ENCODE measurements at places on chromosomes 12 and 14. TPM values are rescaled to one million over a fixed set of nuclear protein-coding genes. Genes with fewer than 3 reads are reported as not detected.

Gene SERPINA12
- total RNA-seq = 0.22 TPM

Gene C14orf119
- total RNA-seq = 15.8 TPM

Gene HOXC13
- total RNA-seq = not detected

Gene RHEBL1
- 0.77 TPM for total RNA-seq

Gene CLBA1
- 9.3 TPM for total RNA-seq

Gene FBLN5
- 69.1 TPM for total RNA-seq

Gene NINJ2
- 0.93 TPM for total RNA-seq

Gene TIMM9
- 37.7 TPM for total RNA-seq

Gene ACOT6
- not detected for total RNA-seq

Gene BATF
- total RNA-seq = 2.1 TPM

Gene FGD4
- total RNA-seq = 103 TPM

Gene WIF1
- total RNA-seq = 284 TPM

Gene RPL10L
- not detected for total RNA-seq

Gene PLBD1
- total RNA-seq = 13.8 TPM

Gene ASPG
- total RNA-seq = 2.4 TPM

Gene TSPAN11
- total RNA-seq = 15.6 TPM

Gene PYGL
- total RNA-seq = 55.0 TPM

Gene OVCH1
- 0.33 TPM for total RNA-seq

Gene DPY19L2
- 58.8 TPM for total RNA-seq

Gene TCHP
- 26.2 TPM for total RNA-seq

Gene DEPDC4
- total RNA-seq = 1.6 TPM

Gene CEP290
- 67.4 TPM for total RNA-seq

Gene INSM2
- total RNA-seq = 24.3 TPM

Gene CATSPERB
- 0.55 TPM for total RNA-seq

Gene NOVA1
- 45.1 TPM for total RNA-seq

Gene RAB5B
- total RNA-seq = 84.3 TPM

Gene NFATC4
- total RNA-seq = 67.8 TPM

Gene LHX5
- not detected for total RNA-seq

Gene CD163L1
- total RNA-seq = 7.4 TPM

Gene SLC17A8
- total RNA-seq = 3.6 TPM
